ENCODE measurements at places on chromosomes 4 and X.

GRCh38 chr4:23811161-23811560, 78.7 kb downstream of the PPARGC1A start:
- H3K36me3 ChIP-seq: no peaks in the 10 kb centered on the region
- DNase-seq: no peak
- no peak overlapping the region for H3K27ac ChIP-seq
- H3K27me3 ChIP-seq: no peaks in the 10 kb centered on the region

DNA sequence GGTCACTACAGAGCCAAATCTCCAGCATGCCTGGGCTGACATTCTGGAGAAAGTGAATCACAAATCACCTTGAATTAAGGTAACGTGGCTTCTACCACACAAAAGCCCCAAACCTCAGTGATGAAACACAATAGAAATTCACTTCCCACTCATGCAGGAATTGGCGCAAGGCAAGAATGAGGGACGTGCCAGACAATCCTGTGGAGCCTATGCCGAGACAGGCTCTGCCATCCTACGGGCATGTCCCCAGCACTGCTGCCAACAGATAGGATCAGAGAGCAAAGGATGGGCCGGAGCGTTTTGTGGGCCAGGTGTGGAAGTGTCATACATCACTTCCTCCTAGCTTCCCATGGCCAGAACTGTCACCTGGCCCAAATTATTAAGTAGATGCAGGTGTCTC, 118.0 kb downstream of the IRF2 start:
- H3K4me1 ChIP-seq: peaks cover 20% of the 10 kb centered on the region
- H3K36me3 ChIP-seq: no peaks in the 10 kb centered on the region
- H3K27ac ChIP-seq: peak overlapping the region; percentile 70
- H3K27me3 ChIP-seq: no peaks in the 10 kb centered on the region

DNA sequence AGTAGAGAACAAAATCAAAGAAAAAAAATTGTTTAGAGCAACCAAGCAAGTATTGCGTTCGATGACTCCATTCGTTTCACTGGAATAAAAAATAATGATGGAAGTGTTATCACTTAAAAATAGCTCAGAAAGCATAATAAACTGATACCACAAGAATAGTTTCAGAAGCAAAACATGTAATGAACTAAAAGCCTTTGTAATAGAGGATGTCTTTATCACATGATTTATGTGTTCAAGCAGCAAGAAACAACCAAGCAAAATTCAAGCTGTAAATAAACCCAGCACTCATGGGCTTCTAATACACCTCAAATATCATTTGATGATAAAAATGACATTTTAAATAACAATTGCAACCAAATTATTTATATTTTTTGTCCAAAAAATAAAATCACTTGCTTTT, 192.2 kb downstream of the NDST4 start:
- H3K4me3 ChIP-seq: no peak overlapping the region
- H3K27ac ChIP-seq: no peak overlapping the region
- no peaks in the 10 kb centered on the region for H3K36me3 ChIP-seq
- no peaks in the 10 kb centered on the region for H3K27me3 ChIP-seq

- H3K4me1 ChIP-seq: peaks cover 9% of the 10 kb centered on the region
- no peak overlapping the region for H3K27ac ChIP-seq
- H3K36me3 ChIP-seq: no peaks in the 10 kb centered on the region
- no peak for DNase-seq
- H3K27me3 ChIP-seq: no peaks in the 10 kb centered on the region
Measured at GRCh38 chr4:145865274-145865941, 73.2 kb downstream of the ZNF827 start.

DNA sequence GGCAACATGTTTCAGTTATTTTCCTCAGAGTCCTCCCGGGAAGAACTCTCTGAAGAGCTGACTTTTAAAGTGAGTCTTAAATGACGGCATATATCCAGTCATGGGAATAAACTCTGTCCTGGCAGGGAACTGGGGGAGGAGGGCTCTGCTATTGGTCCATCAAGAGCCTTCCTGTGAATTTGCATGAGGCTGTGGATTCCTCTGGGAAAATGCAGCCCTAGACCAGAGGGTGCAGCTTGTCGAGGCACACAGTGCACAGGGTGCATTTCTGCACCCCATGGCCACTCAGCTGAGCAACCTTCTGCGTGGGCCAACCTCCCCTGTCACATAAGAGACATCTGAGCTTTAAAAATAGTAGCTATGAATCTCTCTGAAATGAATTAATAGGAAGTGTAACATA, 360.0 kb downstream of the GALNTL6 start:
- no peak overlapping the region for H3K4me3 ChIP-seq
- no peak for DNase-seq
- H3K27ac ChIP-seq: no peak overlapping the region
- no peaks in the 10 kb centered on the region for H3K36me3 ChIP-seq
- no peaks in the 10 kb centered on the region for H3K27me3 ChIP-seq

DNA sequence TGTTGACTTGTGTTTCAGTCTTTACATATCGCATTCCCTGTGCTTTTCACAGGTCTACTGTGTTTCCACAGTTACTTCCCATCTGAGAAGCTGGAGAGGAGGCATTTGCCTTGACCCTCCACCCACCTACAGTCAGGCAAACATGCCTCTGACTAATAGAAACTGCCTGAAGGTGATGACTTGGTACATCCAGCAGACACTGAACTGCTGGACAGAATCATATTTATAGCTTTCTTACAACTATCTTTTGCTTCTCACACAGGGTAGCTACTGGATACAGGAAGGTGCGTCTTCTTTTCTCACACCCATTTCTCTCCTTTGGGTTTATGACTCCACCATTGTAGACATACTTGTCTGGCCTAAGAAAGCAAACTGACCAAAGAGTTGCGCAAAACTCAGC, 58.0 kb downstream of the VGLL1 start:
- H3K27ac ChIP-seq: no peak overlapping the region
- no peaks in the 10 kb centered on the region for H3K27me3 ChIP-seq
- no peaks in the 10 kb centered on the region for H3K36me3 ChIP-seq
- no peaks in the 10 kb centered on the region for H3K4me1 ChIP-seq
- no peak overlapping the region for H3K4me3 ChIP-seq

GRCh38 chr4:139167774-139168444, 9.1 kb downstream of the ELF2 start:
- H3K27me3 ChIP-seq: no peaks in the 10 kb centered on the region
- DNase-seq: no peak
- no peak overlapping the region for H3K4me3 ChIP-seq
- no peaks in the 10 kb centered on the region for H3K36me3 ChIP-seq

- DNase-seq: peak; percentile 34
- no peaks in the 10 kb centered on the region for H3K4me1 ChIP-seq
- H3K27me3 ChIP-seq: peaks cover 8% of the 10 kb centered on the region
- H3K27ac ChIP-seq: no peak overlapping the region
- no peaks in the 10 kb centered on the region for H3K36me3 ChIP-seq
Measured at GRCh38 chrX:440636-441035, 53.9 kb upstream of the PPP2R3B start.

Measured in lower lobe of right lung (tissue), 2 donors.